ENCODE measurements at places on chromosomes 1 and 21. TPM values are rescaled to one million over a fixed set of nuclear protein-coding genes. Genes with fewer than 3 reads are reported as not detected.

DNA sequence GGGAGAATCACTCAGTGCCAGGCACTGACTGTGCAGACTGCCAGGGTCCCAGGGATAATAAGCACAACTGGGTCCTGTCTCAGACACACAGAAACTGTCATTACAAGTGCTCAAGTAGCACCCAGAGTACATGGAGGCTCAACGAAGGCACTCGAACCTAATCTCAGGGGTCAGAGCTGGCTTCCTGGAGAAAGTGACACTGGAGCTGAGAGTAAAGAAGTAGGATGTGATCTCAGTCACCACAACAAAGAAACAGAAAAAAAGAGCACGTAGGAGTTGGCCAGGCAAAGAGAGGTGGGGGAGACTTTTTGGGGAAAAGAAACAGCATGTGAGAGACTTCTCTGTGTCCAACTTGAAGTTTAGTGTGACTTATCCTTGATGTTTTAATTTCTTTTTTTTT is 1.3 kb downstream of the CATSPER4 start:
- no peak for DNase-seq

DNA sequence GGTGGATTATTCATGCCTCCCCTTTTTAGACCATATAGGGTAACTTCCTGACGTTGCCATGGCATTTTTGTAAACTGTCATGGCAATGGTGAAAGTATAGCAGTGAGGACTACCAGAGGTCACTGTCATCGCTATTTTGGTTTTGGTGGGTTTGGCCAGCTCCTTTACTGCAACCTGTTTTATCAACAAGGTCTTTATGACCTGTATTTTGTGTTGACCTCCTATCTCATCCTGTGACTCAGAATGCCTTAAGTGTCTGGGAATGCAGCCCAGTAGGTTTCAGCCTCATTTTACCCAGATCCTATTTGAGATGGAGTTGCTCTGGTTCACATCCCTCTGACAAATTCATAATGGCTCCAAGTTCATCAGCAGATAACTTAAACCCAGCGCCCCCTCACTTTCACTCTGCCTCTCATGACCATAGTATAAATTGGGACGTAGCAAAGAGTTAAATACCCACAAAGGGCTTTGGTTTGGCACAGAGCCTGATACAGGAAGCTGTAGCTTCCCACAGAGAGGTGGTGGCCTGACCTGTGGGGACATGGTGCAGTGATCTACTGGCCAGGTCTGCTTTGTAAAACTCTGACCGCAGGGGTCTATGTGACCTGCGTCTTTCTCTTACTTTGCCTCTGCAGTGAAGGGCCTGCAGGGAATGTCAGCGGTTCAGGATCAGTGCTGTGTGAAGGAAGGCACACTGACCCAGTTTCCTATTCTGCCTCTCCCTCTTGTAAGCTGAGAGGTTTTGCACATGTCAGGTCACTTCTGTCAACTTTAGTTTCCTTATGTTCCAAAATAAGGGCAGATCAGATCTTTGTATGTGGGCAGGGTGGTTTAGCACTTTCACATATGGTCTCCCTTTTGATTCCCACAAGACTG is 78.1 kb upstream of the ZNF644 start:
- DNase-seq = no peak

DNA sequence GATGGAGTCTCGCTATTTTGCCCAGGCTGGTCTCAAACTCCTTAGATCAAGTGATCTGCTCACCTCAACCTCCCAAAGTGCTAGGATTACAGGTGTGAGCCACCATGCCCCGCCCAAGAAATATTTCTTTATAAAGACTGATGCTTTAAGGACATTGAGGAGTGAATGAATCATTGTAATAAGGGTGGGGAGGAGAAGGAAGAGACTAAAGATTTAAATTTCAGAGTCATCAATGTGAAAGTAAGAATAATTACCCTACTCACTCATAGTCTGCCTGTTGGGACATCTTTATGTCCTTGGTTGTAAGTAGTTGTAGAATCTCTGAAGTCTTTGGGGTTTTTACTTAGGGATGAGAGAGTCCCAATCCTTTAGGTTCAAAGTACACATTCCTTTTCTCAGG is 7.3 kb downstream of the KDM1A start:
- peak; percentile 20 for DNase-seq

- DNase-seq = no peak
These were observed 60.6 kb upstream of the IFI44L start for GRCh38 chr1:78559680-78560079.

- peak; percentile 88 for DNase-seq
These were observed 3.8 kb upstream of the CA6 start for GRCh38 chr1:8941906-8942305.

The DNAJC8 gene
- 52.7 TPM for total RNA-seq

DNA sequence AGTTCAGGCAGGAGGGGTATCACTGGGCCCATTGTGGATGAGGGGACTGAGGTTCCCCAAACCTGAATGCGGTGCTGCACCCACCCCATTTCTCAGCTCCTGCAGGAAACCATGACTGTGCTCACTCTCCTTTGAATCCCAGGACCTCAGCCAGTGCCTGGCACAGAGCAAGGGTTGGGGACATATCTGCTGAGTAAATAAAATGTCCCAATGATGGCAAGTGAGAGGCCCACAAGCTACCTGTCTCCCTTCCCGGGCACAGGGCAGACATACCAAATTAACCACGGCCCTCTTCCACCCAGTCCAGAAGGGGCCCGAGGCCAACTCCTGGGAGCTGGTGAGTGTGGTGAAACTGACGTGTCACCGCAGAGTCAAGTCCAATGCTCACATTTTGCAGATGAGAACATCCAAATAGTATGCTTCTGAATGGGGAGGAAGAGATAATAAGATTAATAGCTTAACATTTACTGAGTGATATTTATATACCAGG is 97.6 kb downstream of the EPHB2 start:
- peak; percentile 95 for DNase-seq

The ARMH1 gene
- 1.4 TPM for total RNA-seq

DNA sequence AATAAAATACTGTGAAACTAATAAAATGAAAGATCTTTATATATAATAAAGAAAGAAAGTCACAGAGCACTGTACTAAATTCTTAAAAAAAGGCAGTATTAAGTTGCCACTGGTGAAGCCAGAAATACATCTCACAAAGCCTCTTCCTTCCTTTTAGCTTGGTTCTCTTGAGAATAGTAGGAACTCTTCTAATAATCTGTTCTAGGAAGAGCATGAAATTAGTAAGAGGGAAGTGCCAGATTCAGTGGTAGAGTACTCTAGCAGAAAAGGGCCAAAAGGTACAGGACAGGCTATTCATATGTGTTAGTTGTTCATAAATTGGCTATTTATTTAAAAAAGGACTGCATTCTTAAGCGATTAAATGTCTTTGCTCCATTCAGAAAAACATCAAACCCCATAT is 33.7 kb downstream of the CTTNBP2NL start:
- DNase-seq = no peak

The AKR7A3 gene
- 0.51 TPM for total RNA-seq

The SELL gene
- total RNA-seq = not detected

DNA sequence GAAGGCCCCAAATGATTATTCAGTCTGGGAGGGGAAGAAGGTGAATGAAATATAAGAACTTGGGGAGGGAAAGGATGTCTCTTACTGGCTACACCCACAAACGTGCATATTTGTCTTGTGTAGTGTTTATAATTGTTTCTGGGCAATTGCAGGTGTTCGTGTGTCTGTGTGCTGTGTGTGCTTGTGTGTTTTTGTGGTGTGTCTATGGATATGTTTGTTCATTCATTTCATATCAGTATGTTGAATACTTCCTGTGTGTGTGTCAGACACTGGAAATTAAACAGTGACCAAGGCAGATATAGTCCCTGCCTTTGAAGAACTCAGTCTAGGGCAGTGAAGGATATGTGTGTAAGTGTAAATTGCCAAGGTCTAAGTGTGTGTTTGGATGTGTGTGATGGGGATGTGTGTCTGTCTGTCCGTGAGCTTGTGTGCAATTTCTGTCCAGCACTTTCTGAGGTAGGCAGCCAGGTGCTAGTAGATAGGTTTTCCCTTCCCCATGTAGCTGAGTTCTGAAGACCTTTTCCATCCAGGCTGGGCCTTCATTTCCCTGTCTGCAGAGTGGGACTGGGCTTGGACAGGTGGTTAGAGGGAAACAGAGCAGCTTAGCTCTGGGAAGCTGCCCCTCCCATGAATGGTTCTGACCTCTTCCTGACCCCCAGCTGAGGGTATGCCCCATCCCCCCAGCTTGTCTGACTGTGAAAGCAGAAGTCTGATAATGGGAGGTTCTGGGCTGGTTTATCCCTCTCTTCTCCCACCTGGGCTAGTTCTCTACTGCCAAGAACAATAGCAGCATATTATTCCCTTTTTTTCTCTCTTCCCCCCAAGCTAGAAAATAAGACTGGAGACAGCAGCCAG is 3.8 kb downstream of the AGO1 start:
- no peak for DNase-seq

The RPTN gene
- not detected for total RNA-seq

The NBPF6 gene
- not detected for total RNA-seq

DNA sequence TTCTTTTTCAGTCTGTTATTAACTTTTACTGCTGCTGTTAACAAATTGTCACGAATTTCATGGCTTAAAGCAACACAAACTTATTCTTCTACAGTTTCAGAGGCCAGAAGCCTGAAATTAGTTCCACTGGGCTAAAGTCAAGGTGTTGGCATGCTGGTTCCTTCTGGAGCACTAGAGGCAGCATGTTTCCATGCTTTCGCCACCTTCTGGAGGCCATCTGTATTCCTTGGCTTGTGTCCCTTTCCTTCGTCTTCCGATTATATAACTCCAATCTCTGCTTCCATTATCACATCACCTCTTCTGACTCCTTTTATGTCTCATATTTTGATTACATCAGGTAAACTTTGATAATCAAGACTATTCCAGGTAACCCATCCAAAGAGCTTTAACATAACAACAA is 1742.1 kb downstream of the BRINP3 start:
- DNase-seq = no peak

Data from GM23248 (cell line).